Stimulated activated CD8-positive, alpha-beta memory T cell treated with anti-CD3 and anti-CD28 coated beads, Interleukin-4, amount 100 ng/mL, for 1 hour (primary cell): ENCODE measurements at places on chromosomes 3 and 15.

- DNase-seq, result no peak
Measured at GRCh38 chr3:139975594-139976365, 40.8 kb downstream of the CLSTN2 start.

DNA sequence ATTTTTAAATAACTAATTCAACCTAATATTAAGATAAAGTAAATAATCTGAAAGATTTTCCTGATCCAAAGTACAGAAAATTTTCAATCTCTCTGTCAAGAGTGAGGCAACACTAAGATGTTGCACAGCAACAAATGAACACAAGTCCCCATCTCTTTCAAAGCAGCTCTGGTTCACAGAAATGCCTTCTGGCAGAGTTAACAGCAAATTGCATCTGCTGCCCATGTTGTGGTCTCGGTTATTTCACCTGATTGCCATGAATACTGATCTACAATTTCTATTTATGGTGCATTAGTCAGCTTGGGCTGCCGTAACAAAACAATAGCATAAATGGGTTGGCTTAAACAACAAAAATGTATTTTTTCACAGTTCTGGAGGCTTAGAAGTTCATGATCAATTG is 167.3 kb downstream of the BCHE start:
- no peak for DNase-seq

- DNase-seq, result no peak
Measured at GRCh38 chr15:27831384-27832236, 267.5 kb downstream of the OCA2 start.

DNA sequence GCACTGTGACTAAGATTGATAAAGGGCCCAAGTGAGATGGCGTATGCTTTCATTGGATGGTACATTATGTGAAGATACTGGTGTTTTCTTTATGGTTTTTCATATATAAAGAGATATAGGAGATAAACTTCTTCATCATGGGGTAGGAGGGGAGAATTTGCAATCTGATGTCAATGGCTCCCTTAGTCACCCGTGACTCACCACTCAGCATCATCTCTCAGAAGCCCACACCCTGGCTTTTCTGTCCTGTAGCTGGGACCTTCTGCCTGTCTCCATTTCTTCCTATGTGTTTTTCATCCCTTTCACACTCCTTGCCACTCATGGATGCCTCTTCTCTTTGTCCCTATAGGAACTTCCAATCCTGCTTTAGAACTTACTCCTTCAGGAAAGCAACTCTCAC is 114.3 kb upstream of the SEMA6D start:
- DNase-seq, result no peak

GRCh38 chr3:5016211-5017161 is 37.2 kb downstream of the BHLHE40 start:
- DNase-seq, result no peak

- no peak for DNase-seq
Measured at GRCh38 chr15:72934921-72935320, 117.3 kb upstream of the NEO1 start.

DNA sequence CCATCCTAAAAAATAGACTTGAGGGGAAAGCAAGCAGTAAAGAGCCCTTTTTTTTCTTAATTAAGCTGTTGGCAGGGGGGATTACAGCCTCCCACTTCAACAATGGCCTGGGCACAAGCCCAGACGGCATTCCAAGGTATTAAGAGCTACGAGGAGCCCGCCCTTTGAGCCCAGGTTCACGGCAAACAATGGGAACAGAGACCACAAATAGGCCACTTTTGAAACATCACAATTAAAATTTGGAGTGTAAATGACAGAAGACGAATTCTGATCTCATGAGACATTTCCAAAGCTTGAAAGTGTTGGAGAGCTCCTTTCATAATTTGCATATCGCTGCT is 8.9 kb downstream of the CHSY1 start:
- DNase-seq, result no peak

DNA sequence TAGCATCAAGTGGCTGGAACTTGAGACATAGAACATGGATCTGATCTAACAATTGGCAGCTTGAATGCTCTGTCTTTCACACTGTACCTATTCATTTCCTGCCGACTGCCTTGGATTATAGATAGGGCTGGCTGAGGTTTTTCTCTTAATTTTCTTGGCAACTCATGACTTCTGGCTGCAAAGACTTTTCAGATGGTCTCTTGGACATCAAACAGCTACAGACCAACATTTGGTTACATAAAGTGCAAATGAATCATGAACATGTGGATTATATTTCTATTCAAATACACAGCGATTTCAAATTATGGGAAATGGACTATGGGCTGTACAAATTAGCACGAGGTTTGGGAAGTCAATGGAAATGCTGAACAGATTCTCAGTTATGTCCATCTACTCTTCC is 26.2 kb upstream of the IL16 start:
- no peak for DNase-seq

DNA sequence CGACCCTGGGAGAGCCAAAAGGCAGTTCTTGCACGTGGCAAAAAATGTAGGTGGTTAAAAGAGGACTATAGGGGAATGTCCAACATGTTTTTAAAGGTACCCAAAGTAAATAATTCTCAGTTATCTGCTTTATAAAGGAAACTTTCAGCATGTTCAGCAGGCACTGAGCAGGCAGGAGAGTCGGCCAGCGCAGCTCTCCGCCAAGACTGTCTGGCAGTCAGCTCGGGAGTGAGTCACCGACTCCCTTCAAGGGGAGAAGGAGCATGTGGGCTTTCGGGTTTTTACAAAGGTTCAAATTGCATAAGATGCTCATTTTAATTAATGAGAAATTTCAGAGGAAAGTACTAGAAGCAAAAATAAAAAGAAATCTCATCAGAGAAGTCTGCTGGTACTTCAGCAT is 7.0 kb downstream of the GABRA5 start:
- no peak for DNase-seq

DNA sequence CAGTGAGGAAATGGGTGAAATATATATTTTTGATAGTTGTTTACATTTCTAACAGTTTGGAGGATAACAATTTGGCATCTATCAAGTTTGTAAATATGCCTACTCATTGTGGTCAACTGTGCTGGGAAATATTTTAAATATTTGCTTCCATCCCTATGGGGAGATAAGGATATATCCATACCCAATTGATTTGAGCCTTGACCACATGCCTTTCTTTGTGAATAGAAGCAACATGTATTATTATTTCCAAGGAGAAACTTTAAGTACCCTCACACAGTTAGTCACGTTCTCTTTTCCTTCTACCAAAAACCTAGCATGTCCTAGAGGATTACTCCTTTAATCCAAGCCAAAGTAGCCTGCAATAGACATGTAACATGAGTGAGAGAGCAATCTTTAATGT is 245.4 kb upstream of the CBLB start:
- no peak for DNase-seq

GRCh38 chr15:66797921-66798320 is 95.9 kb downstream of the SMAD6 start:
- DNase-seq, result no peak

DNA sequence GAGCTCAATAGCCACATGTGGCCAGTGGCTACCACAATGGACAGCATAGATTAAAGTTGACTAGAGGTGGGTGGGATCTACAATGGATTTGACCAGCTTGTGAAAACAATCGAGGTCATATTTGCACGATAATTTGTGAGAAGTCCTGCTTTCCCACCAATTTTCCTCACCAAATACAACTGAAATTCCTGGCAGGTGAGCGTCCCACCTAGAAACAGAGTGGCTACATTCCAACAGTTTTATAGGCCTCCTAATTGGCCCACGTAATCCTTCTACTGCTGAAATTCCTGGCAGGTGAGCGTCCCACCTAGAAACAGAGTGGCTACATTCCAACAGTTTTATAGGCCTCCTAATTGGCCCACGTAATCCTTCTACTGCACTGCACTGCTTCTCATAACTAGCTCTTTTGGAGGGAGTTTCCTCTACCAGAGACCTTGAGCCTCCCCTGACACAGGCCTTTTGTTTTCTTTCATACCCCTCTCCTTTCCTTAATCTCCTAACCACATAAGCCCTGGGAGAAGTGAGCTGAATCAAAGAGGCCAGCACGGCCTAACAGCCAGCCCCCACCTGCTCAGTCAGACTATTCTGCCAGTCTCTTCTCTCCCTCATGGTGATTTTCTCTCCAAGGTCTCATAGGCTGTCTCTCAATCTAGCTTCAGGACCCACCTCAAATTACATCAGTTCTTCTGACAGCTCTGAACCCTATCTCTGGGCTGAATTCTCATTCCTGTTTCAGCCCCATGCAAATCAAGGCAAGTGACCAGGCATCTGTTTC is 80.2 kb downstream of the BFSP2 start:
- DNase-seq, result no peak

DNA sequence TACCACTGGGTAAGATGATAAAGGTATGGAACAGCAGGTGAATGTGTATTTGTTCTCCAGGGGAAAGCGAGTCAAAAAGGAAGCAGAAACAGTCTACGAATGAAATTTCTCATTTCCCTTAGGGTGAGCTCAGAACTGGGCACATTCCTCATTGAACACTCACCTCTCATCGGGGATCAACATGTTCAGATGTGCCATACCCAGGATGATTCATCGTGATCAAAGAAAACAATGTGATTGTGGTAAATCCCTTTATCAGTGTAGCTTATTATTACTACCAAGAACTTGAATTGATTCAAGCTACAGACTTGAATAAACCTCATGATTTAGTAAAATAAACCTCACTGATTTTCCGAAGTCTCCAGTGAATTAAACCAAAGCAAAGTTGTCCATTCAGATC is 72.1 kb downstream of the GJD2 start:
- no peak for DNase-seq

DNA sequence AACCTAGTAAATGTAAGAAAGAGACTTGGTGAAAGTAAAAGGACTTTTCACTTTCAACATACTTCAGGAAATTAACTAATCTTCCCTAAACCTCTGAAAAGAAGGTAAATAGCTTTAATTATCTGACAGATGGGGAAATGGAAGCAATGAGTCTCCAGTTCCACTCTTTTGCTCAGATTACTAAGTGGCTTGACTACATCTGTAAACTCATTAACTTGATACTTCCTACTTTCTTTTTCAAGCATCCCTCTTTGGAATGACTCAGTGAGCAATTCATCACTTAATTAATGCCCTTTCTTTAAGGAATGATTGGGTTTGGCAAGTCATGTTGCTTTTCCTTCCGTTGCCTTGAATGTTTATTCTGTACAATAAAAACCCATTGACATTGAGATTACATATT is 234.2 kb downstream of the GRM7 start:
- no peak for DNase-seq

GRCh38 chr3:59518283-59519055 is 468.6 kb upstream of the CFAP20DC start:
- DNase-seq, result no peak

GRCh38 chr15:48631176-48631770 is 14.2 kb downstream of the FBN1 start:
- DNase-seq, result no peak

DNA sequence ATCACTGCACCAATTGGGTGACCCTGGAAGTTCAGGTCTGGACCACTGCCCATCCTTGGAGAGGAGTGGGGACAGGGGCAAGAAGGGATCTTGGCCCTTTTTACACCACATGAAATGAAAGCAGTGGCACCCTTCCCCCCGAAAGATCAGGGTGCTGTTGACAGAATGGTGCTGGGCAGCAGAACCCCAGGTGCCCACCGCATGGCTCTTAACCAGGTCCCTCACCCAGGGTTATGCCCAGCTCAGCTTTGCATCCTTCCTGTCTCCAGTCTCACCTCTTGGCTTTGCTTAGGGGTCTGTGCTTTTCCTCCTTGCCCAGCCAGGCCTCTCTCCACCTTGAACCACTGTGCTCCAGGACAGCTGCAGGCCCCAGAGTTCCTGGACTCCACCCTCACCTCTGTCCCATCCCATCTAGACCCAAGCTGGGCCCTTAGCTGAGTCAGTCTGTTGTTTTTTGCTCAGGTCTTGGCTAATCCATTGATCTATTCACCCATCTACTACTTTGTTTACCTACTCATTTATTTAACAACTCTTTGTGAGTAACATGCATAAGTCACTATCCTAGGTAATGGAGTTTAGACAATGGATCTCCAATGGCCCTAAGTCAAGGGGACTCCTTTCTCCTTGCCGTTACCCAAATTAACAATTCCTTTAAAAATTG is 77.1 kb upstream of the PRR23E start:
- no peak for DNase-seq

- no peak for DNase-seq
Measured at GRCh38 chr3:61562721-61563312, 1.4 kb downstream of the PTPRG start.

DNA sequence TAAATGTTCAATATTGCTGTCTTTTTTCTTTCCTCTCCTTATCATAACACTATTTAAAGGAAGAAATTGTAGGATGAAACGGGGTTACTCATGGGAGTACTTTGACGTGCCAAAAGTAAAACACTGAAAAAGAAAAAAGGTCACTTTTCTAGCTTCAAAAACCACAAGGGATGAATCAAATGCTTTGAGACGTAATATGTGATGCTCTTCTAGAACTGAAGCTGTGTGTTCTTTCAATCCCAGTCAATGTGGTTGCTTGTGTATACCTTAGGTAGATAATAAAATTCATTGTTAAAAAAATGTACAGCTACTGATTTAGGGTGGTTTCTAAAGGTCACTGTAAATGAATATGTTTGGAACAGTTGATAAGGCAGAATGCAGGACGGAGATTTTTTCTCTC is 538.8 kb upstream of the ZNF717 start:
- no peak for DNase-seq

DNA sequence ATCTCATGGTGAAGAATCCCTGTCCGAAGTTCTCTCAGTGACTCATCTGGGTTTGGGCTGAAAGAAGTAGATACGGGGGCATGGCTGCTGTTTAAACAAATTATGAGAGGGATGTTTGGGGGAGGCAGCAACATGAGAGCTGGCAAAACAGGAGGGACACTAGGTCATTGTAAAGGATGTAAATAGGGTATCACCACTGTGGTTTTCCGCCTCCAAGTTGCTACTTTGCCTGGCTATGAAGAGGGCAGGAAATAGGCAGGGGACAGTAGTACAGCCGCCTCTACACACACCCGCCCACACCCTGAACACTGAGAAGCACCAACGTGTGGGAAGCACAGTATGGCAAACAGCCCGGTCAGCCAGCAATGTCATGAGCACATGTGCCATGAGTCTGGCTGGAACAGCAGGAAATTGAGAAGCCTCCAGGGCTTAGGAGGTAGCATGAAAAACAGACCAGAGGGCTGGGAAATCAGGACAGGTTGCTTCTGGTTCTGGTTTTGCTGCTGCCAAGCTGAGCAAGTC is 17.1 kb downstream of the HEXA start:
- no peak for DNase-seq

DNA sequence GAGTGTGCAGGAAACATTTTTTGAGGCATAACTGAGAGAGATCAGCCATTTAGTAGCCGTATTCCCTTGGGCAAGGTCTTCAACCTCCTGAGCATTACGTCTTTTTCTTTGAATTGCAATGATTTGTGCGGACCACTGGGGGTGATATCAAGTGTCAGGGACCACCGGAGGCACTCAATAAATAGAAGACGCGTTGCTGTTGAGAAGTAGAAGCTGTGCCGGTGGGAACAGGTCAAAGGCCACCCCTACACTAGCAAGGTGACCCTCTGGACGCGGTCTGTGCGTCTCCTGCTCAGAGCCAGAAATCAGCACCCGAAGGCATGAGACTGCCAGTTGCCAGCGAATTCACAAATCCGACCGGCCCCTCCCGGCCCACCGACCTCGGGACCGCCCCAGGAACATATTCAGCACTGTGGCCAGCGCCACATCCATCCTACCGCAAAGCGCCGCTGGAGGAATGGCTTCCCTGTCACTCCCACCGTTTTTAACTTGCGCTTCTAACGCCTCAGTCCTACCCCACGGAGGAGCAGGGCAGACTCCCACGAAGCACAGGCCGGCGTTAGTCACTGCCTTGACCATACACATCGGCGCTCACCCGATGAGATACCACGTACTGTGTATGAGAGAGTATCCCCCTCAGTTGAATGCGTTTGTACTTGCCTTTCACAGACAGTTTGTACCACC is 1.4 kb upstream of the GHSR start:
- DNase-seq, result no peak

GRCh38 chr3:72530426-72530825 is 317.8 kb downstream of the SHQ1 start:
- DNase-seq, result no peak
